ENCODE measurements at places on chromosomes 3 and 15.
A peak's percentile ranks its signal among the peaks of the same experiment; 100 is the strongest.

GRCh38 chr3:154176036-154176435 lies 54.8 kb downstream of the ARHGEF26 start:
- no peak for ATAC-seq

DNA sequence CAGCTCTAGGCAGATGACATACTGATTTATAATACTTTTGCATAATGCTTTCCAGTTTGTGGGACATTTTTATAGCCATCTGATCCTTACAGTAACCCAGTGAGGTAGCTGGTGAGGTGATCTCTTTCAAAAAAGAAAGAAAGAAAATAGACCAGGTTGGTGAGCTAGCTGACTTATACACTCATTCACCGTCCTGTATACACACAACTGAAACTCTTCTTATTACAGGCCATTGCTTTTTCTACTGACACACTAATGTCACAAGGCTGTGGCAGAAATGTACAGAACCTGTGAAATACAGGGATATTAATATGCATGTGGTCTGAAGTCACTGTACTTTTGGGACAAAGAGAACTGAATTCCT lies 150.2 kb upstream of the BHLHE40 start:
- ATAC-seq: peak; percentile 54

- ATAC-seq: no peak
These were observed 63.4 kb upstream of the LEKR1 start for GRCh38 chr3:156762631-156763185.

GRCh38 chr3:81716870-81717509 lies 44.5 kb downstream of the GBE1 start:
- no peak for ATAC-seq

DNA sequence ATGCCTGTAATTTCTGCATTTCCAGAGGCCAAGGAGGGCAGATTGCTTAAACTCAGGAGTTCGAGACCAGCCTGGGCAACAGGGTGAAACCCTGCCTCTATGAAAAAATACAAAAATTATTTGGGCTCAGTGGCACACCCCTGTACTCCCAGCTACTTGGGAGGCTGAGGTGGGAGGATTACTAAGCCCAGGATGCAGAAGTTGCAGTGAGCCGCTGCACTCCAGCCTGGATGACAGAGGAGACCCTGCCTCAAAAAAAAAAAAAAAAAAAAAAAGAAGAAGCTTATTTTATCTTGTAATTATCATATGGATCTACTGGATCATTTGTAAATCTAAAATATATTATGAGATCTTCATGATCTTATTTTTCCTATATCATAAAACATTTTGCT lies 84.1 kb downstream of the PPCDC start:
- ATAC-seq: no peak

DNA sequence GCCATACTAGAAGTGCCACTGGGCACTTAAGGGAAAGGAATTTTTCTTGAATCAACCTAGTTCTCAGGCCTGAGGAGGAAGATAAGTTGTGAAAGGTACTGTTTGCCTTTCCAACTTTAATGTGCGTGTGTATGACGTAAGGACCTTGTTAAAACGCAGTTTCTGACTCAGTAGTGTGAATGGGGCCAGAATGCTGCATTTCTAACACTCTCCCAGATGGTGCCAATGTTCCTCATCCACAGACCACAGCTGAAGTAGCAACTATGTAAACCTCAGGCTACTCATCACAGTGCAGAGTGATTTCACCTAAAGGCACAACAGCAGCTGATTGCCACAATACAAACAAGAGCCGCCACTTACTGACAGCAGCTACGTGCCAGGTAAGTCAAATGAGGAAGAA lies 103.6 kb downstream of the OTOL1 start:
- ATAC-seq: no peak

DNA sequence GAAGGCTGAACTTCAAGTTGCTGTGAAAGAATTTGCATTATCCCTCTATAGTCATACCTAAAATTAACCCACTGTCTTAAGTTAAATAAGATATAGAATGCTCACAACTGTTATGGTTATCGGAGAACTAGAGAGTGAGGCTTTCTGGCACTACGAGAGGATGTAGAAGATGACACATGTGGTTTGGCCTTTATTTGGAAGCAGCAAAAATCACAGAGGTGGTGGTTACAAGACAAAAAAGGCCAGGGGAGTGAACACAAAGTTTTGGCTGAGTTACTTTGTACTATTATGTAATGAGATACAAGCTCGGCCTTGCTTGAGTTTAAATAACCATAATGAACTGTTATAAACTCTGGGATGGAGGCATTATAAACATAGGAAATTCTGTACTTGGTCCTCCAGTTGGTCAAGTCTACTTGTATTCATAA lies 78.3 kb upstream of the ICE2 start:
- ATAC-seq: peak; percentile 85

GRCh38 chr15:80711886-80712285 lies 16.8 kb downstream of the ABHD17C start:
- no peak for ATAC-seq

DNA sequence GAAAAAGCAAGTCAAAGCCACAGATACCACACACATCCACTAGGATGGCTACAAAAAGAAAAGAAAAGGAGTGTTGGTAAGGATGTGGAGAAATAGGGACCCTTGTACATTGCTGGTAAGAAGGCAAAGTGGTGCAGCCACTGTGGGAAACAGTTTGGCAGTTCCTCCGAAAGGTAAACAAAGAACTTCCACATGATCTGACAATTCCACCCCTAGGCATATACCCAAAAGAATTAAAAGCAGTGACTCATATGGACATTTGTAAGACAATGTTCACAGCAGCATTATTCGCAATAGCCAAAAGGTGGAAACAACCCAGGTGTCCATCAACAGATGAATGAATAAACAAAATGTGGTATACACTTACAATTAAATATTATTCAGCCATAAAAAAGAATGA lies 22.2 kb upstream of the GMPPB start:
- ATAC-seq: no peak

DNA sequence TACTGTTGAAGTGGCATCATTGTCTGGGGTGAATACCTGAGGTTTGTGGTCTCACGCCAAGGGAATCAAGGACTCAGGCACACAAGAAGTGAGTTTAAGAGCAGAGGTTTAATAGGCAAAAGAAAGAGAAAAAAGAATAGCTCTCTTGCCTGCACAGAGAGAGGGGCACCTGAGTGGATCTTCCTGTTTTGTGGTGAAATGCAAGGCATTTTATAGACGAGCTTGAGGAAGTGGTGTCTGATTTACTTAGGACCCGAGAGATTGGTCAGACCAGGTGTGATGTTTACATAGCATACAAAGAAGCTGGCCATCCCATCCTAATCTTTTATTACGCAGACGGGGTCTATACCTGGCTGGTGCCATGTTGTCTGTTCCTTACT lies 13.2 kb downstream of the CCR5 start:
- no peak for ATAC-seq

DNA sequence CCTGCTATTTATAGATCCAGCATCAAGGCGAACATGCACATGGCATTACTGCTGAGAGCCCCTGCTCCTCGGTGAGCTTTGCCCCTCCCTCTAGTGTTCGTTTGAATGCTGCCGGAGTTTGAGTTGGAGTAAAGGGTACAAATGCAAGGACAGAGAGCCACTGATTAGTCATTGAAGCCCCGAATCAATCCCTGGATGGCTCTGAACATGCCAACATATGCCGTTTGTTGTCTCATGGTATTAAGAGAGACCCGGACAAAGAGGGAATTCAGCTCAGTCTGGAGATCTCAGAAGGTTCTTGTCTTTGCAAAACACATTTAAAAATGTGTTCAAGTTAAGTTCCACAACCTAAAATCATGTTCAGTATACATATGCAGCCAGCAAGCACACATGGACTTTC lies 789.2 kb upstream of the NR2F2 start:
- ATAC-seq: no peak

GRCh38 chr15:90016721-90017120 lies 15.6 kb downstream of the ZNF710 start:
- ATAC-seq: no peak

Data from activated T-helper 17 cell treated with anti-CD3 and anti-CD28 coated beads, Interleukin-2, amount 50 U/mL, for 72 hours (primary cell).